ENCODE measurements at places on chromosomes 1 and 21.
A peak's percentile ranks its signal among the peaks of the same experiment; 100 is the strongest.

GRCh38 chr1:5601516-5601915 lies 390.7 kb downstream of the NPHP4 start:
- DNase-seq, result no peak

- DNase-seq, result no peak
Observed at GRCh38 chr1:162366671-162367070, 10.0 kb downstream of the SPATA46 start.

GRCh38 chr1:147895123-147895522 lies 7.5 kb upstream of the GJA8 start:
- DNase-seq, result no peak

- DNase-seq, result no peak
Observed at GRCh38 chr1:205232127-205232820, 4.5 kb downstream of the TMCC2 start.

DNA sequence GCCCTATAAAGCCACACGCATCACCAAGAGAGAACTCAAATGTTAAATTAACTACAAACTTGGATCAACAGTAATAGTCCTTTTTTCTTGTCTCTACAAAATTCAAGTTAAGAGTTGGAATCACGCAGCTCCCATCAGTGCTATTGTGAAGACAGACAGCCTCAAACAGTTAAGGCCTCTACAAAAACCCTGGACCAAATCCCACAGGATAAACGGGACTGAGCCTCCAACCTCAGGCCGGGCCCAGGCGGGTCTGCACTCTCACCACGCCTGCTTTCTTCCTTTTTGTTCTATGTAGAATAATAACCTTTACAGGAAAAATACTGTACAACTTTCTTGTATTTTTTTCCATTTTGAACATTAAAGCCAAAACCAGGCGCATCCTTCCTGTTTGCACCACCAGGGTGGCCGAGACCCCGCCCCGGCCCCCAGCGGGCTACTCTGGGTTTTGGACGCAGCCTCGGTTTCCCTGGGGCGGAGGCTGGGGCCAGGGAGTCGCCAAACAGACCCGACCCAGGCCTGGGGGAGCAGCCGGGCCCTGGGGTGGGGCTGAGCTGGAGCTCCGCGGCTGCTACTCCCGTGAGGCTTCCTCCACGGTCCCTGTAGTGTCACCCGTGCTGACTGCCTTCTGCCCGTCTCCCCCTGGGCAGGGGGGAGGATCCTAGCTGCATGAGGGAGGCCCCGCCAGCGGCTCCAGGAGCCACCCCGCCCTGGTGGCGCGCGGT lies 158.4 kb downstream of the CASZ1 start:
- no peak for DNase-seq

GRCh38 chr1:178575611-178576361 lies 62.9 kb downstream of the TEX35 start:
- DNase-seq, result peak; percentile 37

DNA sequence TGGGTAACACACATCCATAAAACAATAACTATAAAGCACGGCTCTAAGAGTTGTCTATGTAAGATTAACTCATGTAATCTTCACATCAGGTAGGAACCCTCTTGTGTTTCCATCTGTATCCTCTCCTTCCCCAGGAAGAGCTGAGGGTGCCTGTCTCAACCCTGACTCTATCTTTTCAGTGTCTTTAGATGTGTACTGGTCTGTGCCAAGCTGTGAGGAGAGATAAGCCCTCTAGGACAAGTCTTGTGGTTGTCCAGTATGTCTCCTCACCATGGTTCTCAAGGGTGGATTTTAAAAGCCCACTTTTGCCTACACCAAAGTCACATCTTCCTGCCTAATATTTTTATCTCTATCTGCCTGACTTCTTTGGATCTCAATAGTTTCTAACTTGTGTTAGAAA lies 300.1 kb downstream of the KCNT2 start:
- no peak for DNase-seq

Data from HEK293T (cell line).